Activated naive CD4-positive, alpha-beta T cell (primary cell): ENCODE measurements at places on chromosomes 5 and 9.

GRCh38 chr5:170161069-170161468 lies 55.4 kb downstream of the FOXI1 start:
- DNase-seq, result no peak

DNA sequence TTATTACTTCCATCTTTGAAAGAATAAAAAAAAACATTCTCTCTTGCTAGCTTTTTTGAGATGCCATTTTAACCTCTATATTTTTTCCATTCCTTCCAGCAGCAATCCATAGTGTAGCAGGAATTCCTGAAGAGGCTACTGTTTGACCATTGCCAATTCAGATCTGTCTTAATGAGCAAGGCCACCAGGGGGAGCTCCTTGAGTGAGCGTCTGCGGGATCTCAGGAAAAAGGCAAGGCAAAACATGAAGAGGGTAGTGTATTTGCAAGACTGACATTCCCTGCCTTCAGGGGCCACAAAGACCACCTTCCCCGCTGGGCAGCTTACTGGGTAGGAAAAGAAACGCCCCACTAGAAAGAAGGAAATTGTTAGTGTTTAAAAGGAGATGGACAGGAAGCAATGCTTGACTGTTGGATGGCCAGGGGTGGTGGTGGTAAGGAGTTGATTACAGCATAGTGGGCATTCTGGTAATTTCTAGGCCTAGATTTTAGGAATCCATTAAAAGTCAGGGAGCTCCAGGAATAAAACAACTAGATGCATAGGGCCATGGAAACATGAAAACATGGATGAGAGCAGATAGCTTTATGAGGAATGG lies 206.6 kb upstream of the HAPLN1 start:
- DNase-seq, result peak; percentile 0

GRCh38 chr9:115880221-115880885 lies 273.2 kb upstream of the PAPPA start:
- no peak for DNase-seq

DNA sequence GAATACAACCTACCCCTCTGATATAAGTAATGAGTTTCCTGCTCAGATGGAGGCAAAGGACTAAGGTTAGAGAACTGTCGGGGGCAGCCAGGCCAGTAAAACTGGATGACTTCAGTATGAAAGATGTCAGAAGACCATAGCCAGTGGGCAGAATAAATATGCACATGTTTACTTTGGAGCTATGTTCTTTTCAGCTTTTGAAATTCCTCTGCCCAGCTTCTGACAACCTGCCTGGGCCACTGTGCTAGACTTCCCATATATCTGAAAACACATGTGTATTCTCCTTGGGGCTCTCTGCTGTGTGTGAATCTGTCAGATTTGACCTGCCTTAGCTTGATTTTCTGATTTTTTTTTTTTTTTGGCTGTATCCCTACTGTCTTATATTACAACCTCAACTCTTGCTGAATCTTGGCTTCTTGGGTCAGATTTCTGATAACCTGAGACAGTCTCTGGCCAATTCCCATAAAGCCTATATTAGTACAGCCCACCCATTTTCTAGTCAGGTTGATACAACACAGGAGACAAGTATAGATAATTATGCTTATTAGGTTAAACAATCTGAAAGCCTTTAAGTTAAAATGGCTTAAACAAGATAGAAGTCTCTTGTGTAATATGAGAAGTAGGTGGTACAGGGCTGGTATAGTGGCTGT lies 76.6 kb upstream of the PRLR start:
- no peak for DNase-seq

- no peak for DNase-seq
These were observed 598 bp downstream of the RGP1 start for GRCh38 chr9:35749515-35750255.

DNA sequence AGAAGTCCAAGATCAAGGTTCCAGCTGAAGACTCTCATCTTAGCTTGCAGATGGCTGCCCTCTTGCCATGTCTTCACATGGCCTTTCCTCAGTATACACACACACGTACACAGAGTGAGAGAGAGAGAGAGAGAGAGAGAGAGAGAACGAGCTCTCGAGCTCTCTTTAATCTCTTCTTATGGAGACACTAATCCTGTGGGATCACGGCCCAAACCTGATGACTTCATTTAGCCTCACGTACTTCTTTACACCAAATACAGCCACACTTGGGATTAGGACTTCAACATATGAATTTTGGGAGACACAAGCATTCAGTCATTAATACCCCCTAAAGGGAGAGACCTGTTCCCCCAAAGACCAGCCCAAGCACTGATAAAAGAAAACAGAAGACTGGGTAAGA lies 42.8 kb downstream of the SIL1 start:
- DNase-seq, result no peak

- DNase-seq, result peak; percentile 27
These were observed 5.9 kb downstream of the CYFIP2 start for GRCh38 chr5:157271740-157272271.

GRCh38 chr5:542319-543311 lies 18.4 kb upstream of the SLC9A3 start:
- DNase-seq, result no peak
